Stimulated activated CD8-positive, alpha-beta memory T cell treated with anti-CD3 and anti-CD28 coated beads, Interleukin-2, amount 100 ng/mL, for 1 hour (primary cell): ENCODE measurements at places on chromosomes 6 and 20.

DNA sequence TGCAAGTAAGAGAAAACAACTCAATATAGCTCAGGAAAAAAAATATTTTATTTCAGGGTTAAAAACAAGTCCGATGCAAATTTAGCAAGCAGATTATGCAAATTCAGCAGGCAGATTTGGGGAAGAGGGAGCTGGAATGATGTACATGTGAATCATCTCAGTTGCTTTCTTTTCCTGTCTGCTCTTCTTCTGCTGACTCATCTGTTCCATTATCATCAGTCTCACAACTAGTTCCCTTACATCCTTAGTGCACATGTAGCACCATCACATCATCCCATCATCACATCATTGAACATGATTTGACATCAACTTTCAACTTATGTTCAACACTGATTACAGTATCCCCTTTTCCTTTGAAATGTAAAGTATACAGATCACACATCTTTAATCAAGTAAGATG lies 11.5 kb upstream of the DEFB113 start:
- DNase-seq, result no peak

- DNase-seq, result no peak
Measured at GRCh38 chr20:3115190-3116107, 30.9 kb upstream of the AVP start.

- no peak for DNase-seq
Measured at GRCh38 chr6:150410399-150410798, 41.6 kb downstream of the IYD start.

GRCh38 chr6:44606504-44606903 lies 219.0 kb downstream of the CDC5L start:
- no peak for DNase-seq

GRCh38 chr6:41442800-41443501 lies 103.2 kb upstream of the FOXP4 start:
- no peak for DNase-seq

DNA sequence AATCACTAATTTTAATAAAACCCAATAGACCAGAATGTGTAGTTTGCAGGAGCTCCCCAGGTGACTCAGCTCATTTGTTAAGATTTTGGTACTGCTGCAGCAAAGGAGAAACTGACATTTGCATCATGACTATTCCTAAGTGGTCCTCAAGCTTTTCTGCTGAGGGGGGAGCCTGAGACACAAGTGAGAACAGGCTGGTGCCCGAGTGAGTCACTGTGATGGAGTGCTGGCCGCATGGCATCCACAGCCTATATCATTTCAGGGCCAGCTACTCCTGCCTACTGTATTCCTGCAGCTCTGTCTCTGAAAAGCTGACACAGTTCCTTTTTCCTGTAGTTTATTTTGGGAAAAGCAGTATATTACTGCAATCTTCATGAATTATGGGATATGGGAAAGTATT lies 113.7 kb upstream of the ENPP5 start:
- no peak for DNase-seq
